ENCODE measurements at places on chromosomes 2 and 18. TPM values are rescaled to one million over a fixed set of nuclear protein-coding genes. Genes with fewer than 3 reads are reported as not detected.
A peak's percentile ranks its signal among the peaks of the same experiment; 100 is the strongest.

SLC5A7 gene
- 6.3 TPM for total RNA-seq

FEZ2 gene
- total RNA-seq = 69.6 TPM

C2orf81 gene
- 0.74 TPM for total RNA-seq

MAP3K19 gene
- total RNA-seq = not detected

GALR1 gene
- 1.1 TPM for total RNA-seq

DNA sequence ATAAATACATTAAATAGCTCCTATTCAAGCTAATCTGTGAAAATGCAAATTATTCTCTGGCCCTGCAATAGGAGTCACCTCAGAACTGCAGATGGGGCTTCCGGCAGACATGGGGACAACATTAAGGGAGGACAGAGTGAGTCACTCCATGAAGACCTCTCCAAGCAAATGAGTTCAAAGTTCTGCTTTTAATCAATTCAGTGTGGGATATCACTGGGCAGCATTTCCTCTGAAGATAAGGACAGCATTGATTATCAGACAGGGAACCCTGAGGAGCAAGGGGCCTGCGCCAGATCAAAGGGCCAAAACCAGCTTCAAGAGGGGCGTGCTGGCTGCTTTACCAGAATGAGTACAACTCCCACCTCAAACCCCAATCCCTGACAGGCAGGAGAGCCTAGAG is 356.9 kb upstream of the KLHL29 start:
- no peak for DNase-seq

DNA sequence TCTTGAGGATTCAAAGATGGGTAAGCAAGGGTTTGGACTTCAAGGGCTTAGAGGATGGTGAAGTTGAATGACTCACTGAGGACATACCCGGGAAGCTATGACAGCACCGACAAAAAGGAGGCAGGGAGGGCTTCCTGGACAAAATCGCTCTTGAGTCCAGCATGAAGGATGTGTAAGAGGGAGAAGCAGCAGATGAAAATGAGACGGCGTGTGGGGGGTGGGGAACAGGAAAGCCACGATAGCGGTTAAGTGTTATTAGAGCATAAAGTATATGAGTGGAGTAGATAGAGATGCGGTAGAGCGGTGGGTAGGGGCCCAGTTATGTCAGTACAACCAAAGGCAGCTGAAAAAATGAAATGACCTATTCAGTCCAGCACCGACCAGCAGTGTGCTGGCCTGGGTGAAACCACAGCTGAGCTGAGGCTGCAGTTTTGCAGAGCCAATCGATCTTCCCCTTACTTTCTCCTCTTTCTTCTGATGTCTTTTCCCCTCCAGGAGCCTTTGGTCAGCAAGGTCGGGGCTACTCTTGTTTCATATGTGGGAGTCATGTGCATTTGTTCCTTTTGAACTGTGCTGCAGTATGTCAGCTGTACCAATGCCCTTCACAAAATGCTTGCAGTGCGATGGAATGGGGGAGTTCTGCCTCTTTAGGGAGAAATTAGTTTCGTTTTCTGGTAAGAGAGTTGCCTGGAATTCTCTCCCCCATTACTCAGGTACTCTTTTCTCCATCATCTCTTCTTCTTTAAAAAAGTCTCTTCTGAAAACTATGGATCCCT is 2.0 kb upstream of the THUMPD2 start:
- DNase-seq = no peak

DNA sequence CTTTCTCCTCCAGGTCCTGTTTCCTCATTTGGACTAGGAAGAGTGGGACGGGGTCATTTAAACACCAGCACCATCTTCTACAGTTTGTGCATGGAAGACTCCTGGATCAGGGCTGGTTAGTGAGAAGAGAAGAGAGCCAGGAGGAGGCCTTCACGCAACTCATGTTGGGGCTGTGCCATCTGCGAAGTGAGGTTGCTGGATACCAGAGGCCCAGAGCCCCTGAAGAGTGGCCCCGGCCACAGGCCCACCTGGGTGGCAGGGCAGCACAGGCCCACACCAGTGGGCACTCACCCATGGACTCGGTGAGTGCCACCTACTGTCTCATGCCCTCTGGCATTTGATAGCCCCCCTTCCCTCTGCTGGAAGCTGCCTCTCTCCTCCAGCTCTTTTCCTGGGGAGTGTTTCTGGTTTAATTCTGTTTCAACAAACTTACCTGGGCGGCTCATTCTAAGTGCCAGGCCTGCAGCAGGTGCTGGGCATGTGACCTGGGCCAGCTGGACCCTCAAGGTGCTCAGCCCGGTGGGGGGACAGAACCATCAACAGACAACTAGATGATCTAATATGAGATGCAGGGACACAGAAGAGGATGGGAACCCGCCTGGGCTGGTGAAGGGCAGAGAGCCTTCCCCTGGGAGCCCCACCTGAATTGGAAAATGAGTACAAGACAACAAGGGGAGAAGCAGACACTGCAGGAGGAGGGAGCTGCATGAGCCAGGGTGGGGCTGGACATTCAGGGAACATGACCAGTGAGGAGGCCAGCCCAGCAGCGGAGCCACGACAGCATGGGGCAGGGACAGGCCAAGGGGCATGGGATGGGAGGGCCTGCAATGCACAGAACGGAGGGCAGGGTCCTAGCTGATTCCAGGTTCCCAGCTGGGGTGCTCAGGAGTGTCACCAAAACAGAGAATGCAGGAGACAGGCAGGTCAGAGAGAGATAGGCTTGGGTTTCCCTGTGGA is 70.6 kb downstream of the MARCO start:
- DNase-seq = no peak

DNA sequence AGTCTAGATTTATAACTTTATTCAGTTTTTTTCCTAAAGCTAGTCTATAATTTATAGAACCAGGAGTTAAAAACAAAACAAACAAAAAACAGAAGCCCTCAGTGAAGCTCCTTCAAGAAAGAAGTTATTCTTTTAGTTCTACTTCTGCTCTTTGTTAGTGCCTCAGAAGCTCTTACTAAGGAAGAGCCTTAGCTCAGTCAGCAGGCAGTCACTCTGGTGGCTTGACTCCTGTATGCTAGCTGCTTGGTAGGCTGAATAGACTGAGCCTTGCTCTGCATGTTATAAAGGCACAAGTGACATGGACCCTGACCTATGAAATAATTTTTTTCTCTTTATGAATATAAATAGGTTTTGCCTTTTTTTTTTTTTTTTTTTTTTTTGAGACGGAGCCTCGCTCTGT is 24.8 kb downstream of the NCOA1 start:
- no peak for DNase-seq

DNA sequence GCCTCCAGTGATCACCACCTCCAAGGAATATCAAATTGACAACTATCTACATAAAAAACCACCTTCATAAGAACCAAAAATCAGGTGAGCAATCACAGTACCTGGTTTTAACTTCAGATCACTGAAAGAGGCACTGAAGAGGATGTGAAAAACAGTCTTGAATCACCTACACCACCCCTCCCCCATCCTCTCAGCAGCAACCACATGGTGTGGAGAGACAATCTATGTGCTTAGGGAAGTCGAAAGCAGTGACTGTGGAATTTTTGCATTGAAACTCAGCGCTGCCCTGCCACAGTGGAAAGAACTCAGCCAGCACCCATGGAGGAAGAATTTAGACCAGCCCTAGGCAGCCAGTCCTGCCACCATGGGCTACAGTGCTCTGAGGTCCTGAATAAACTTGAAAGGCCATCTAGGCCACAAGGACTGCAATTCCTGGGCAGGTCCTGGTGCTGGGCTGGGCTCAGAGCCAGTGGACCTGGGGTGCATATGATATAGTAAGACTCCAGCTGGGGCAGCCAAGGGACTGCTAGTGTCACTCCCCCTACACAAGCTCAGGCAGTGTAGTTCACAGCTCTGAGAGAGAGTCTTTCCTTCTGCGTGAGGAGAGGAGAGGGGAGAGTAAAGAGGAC is 75.6 kb downstream of the ATL2 start:
- DNase-seq = no peak

- DNase-seq = no peak
Measured at GRCh38 chr2:217055624-217056023, 195.8 kb upstream of the TNP1 start.

DNA sequence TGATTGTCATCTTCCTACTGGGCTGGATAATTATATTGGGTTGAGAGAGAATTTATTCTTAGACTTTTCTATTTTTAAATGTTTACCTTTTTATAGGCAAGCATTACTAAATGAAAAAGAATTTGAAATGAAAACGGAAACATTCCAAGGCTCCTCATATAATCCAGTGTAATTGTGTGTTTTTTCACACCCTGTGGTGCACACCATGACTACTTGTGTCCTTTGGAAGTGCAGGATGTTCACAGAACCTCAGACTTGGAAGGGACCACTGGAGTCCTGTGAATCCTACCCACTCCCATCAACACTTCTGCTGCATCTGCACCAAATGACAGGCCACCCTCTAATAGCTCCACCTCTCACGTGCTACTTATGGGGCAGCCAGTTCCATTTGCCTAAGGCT is 48.0 kb downstream of the NAT8 start:
- no peak for DNase-seq

DNA sequence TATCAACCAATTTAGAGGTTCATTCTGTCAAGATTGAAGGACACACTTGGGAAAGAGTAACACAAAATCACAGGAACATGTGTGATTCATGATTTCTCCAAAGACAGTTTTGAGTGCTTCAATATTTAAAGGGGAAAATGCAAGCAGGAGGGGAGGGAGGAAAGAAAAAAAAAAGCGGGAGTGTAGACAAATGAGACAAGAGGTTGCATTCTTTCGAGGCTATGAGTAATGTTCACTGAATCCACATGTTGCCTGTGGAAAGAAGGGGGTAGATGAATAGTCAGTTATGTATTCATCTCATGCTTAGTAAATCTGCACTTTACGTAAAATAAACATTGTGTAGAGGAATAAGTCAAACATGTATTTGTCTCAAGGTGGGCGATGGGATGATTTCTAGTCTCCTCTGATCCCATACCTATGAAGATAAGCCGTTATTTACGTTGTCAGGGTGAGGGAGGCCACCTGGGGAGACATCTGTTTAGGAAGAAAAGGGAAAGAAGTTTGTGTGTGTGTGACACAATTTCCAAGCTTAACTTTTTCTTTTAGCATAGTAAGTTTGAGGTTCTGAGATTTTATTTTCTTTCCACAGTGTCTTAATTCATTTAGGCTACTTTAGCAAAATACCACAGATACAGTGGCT is 211.0 kb upstream of the ZC3H15 start:
- no peak for DNase-seq

- DNase-seq = no peak
Measured at GRCh38 chr18:22933966-22934423, 867 bp downstream of the RBBP8 start.

GRCh38 chr18:40673150-40673549 is 1281.9 kb upstream of the PIK3C3 start:
- DNase-seq = no peak

- DNase-seq = no peak
Measured at GRCh38 chr2:45782986-45783385, 131.5 kb downstream of the PRKCE start.

DNA sequence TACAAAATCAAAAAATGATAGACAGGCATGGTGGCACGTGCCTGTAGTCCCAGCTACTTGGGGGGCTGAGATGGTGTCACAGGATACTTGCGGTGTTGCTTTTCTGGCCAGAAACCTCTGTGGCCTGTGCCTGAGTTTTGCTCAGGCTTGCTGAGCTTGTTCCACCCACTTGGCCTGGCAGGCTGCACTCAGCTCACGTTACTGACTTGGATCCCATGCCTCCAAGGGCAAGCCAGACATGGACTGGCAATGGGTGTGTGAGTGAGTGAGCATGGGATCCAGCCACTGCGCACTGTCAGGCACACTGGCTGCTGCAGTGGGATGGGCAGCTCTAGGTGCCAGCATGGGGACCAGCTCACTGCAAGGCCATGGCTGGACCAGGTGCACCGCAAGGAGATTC is 67.9 kb downstream of the NCAPH start:
- DNase-seq = no peak

DNA sequence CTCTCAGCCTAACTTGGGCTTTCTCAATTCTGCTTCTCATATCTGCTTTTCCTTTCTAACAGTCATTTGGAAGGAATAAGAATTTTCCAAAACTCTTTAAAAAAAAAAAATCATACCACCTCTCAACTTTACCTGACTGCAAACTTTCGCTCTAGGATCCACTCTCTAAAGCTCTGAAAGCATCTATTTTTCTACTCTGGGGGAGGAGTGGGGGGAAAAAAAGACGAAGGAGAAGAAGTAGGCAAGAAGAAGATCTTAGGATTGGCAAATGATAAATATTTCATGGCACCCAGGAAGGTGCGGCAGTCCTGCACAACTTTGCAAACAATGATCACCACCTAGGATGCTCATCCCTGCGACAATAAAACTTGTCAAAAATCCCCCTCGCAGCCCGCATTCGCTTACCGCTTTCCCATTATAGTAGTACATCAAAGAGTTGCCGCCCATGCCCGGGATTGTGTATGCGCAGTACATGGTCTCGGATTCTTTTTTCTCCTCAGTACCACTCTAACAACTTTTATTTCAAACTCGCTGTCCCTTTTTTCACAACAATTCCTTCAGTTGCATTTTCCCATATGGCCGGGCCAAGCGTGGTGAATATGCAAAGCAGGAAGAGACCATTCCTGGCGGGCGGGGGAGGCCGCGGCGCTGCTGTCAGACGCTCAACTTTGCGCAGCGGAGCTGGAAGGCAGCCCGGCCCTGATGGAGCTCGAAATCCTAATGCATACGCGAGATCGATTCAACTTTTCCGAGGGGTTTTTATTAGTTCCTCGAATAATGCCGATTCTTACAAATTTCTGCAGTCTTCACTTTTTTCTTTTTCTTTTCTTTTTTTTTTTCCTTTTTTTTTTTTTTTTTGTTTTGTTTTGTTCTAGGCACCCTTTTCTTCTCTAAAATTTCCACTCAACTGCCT is 266.5 kb downstream of the TCF4 start:
- peak; percentile 80 for DNase-seq

DNA sequence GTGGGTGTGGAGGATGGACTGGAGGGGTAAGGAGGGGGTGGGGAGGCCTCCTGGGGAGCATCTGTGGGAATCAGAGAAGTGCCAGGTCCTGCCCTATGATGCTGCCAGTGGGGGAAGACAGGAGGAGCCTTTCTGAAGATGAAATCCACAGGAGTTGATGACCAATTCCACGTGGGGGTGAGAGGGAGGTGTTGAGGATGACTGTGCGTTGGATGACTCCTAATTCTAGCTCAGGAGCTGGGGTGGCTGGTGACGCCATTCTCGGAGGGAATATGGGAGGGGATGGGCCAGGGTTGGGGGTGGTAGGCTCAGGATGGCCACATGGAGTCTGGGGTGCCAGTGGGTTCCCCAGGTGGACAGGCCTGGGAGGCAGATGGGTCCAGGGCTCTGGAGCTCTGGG is 32.3 kb downstream of the EMX1 start:
- no peak for DNase-seq
